ENCODE measurements at places on chromosomes 6 and 20.

- no peak for DNase-seq
These were observed 45.7 kb downstream of the TMEM200A start for GRCh38 chr6:130411481-130411880.

- no peak for DNase-seq
These were observed 933 bp upstream of the ADGRB3 start for GRCh38 chr6:68633972-68634725.

- no peak for DNase-seq
These were observed 5.4 kb upstream of the VSX1 start for GRCh38 chr20:25087186-25087929.

DNA sequence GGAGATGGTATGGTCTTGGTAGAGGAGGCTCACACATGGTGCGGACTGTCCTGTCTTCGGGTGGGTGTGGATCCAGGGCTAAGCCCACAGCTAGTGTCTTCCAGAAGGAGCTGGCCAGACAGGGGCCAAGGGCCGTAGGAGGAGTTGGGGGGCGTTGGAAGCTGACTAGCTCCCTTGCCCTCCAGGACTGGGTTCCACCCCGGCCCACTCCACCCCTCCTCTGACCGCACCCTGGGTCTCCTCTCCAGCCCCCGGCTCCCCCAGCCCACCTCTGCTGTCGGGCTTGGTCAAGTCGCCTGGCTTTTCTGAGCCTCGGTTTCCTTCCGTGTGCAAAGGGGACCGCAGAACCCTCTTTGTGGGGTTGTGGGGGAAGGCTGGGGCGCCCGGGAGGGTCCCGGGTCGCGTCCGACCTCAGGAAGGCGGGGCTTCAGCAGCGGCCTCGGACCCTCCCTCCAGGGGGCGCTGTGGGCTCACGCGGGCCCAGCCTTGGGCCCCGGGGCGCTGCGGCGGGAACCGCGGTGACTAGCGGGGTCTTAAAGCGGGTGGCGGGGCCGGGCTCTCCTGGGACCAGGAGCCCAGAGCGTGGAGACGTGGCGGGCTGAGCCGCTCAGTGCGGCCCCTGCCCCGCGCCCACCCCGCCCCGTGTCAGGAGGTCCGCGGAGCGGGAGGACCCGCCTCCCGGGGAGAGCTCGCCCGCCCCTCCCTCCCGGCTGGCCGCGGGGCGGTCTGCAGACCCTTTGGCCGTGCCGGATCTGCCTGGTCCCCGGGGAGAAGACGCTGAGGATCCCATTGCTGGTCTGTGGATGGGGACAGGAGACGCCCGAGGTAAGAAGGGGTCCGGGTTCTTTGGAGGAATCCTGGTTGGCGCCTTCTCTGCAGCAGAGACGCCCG, 5.4 kb downstream of the NPBWR2 start:
- no peak for DNase-seq

GRCh38 chr6:423055-423798, 31.7 kb downstream of the IRF4 start:
- no peak for DNase-seq

DNA sequence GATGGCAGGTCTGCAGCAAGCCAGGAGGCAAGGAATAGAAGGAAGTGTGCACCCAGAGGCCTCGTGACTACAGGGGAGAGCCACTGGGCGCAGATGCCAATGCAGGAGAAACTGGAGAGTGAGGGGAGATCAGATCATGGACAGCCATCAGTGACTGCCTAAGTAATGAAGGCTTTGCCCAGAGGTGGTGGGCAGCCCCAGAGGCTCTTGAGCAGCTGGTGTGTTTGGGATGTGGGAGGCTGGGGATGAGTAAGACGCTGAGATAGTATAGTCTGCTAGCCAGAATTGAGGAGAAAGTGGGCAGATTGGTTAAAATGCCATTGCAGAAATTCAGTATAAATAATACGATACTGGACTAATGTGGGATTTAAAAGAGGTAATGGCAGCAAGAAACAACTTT, 111.9 kb downstream of the MAP3K4 start:
- no peak for DNase-seq

DNA sequence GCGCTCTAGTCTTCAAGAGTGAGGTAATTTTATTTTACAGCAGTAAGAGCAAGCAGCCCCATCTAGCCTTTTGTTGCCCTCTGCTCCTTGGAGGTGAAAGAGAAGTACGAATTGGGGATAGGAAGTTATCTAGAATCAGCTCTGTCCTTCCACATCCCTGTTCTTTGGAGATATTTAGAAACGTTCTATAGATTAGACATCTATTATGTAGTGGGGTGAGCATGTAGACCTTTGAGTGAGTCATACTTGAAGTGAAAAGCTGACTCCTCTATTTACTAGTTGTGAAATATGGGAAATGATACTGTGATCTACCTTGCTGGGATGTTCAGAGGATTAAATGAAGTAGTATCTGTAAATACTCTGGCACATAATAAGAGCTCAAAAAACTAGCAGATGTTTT, 36.0 kb upstream of the SLC35D3 start:
- DNase-seq = no peak

- no peak for DNase-seq
These were observed 339.0 kb upstream of the ADGRB3 start for GRCh38 chr6:68296126-68296525.

DNA sequence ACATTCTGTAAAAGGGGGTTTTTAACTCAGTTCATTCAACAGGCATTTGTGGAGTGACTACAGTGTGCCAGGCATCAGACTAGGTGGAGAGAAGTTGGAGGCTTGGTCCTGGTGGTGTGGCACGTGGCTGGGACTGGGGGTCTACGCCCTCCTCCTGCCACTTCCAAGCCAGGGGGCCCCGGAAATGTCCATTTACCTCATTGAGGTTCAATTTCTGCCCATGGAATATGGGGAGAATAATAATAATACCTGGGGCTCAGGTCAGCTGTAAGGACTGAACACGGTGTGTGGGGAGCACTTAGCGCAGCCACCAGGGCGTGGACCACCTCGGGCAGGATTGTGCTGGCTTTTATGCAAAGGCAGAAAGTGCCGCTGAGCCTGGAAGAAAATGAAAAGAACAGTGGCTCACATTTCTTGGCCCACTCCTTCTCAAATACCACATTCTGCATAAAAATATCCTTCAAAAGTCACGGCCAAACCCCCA, 229.4 kb downstream of the ANKRD60 start:
- no peak for DNase-seq

- no peak for DNase-seq
These were observed 118.4 kb upstream of the LAMP5 start for GRCh38 chr20:9395971-9396370.

- DNase-seq = no peak
These were observed 76.5 kb downstream of the ADTRP start for GRCh38 chr6:11702089-11702488.

DNA sequence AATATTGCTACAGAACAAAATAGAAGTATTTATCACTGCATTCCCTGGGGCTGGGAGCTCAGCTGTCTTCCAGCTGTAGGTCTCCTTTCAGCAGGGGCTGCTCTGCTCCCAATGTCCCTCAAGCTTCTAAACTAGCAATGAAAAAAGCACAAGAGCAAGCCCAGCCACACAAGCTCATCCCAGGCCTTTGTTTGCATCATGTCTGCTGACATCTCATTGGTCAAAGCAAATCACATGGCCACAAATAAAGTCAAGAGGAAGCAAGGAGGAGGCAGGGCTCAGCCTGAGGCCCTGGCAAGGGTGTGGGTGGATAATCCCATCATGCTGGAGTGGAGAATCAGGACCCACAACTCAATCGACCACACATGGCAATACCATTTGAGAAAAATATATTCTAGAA, 2.2 kb upstream of the BFSP1 start:
- peak; percentile 46 for DNase-seq

GRCh38 chr20:19354950-19355349, 142.5 kb downstream of the SLC24A3 start:
- DNase-seq = no peak

- DNase-seq = no peak
These were observed 175.8 kb upstream of the SALL4 start for GRCh38 chr20:51978070-51978501.

DNA sequence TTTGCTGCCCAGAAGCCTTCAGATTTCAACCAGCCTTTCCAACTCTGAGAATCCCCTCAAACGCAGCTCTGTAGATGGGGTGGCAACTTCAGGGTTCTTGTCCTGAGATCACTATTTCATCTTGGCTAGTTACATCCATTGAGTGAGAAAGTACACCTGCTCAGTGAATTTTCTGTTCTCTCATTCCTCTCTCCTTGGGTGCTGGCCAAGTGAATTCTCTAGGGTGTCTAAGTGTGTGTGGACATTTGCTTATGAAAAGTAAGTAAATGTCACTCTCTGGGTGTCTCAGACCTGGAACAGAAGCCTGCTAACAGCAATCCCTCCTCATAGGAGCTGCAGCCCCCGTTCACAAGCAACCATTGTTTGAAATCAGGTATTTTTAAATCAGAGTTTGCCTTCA, 3.8 kb downstream of the RIN2 start:
- DNase-seq = no peak

DNA sequence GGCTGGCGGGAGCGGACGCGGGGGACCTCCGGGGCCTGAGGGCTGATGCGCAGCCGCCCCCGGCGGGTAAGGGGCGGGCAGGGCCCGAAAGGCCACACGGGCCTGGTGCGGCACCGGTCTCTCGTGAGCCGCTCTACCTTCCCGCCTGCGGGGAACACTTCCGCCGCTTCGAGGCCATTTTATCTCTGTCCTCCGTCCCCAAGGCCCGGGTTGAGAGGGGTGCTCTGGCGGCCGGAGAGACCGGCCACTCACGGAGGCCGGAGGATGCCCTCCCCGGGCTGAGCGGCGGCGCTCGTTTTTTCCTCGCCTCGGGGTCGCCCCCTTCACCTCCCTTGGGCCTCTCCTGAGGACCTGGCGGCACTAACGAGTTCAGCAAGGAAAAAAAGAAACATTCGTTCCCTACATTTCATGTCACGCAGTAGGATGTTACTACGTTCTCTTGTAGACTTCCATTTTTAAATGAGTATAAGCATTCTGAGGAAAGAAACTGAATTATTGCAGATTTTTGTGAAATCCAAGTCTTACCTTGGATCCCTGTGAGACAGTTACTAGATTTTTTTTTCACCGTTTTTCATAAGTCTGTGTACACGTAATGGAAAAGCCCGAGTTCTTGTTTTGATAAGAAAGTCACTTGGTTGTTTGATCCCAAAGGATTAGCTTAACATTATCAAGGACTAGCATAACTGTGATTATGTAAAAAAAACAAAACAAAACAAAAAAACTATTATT, 575 bp downstream of the WTAP start:
- no peak for DNase-seq

- DNase-seq = no peak
These were observed 25.7 kb downstream of the FKBP5 start for GRCh38 chr6:35662999-35663398.

GRCh38 chr20:48690888-48691287, 136.9 kb downstream of the PREX1 start:
- DNase-seq = peak; percentile 81

- DNase-seq = no peak
These were observed 213.3 kb upstream of the SSTR4 start for GRCh38 chr20:22821796-22822195.

DNA sequence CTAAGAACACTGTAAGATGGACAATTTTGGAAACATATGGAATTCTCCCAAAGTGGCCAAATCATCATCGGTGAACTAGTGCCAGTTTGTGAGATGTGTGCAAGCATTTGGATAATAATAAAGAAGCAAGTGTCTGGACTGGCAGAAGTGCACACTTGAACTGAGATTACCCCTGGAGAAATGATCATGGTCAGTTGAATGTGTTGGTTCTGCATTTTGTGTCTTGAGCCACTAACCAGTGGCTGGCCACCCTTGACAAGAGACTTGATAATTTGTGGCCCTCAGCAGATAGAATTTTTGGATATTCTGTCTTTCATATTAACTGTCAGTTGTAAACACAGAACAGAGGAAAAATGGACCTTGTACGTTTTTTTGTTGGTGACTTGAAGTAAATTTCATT, 37.4 kb downstream of the CITED2 start:
- DNase-seq = no peak

- DNase-seq = no peak
These were observed 9.2 kb downstream of the DTNBP1 start for GRCh38 chr6:15653581-15653980.

DNA sequence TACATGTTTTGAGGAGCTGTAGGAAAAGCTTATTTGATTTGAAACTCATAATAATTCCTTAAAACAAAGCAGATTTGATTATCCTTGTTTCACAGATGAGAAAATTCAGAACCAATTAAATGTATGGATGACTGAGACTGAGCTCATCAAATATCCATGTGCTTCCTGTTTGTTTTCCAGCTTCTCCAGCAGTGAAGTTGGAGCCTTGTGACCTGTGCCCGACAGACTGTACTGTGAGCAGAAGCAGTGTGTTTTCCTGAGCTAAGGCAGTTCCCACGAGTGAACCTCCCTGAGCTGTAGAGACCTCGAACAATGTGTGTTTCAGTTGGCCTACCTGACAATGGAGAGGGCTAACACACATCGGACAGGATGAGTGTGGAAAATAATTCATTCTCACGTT, 599.5 kb upstream of the NRSN1 start:
- DNase-seq = no peak

- no peak for DNase-seq
These were observed 504.4 kb downstream of the BCKDHB start for GRCh38 chr6:80610846-80611245.

DNA sequence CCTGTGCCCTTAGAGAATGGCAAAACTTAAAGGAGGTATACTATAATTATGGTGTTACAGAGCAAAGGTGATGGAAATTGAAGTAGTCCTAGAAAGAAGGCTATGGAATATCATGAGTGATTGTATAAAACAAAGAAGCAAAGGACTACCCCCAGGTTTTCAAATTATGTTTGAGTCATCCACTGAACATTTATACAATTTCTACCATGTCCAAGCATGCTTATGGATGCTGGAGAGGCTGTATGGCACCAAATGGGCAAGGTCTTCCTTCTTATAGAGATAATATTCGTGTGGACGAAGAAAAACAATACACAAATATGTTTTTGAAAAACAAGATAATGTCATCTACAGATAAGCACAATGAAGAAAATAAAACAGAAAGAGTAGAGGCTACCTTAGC, 177.5 kb downstream of the KHDC1L start:
- no peak for DNase-seq

DNA sequence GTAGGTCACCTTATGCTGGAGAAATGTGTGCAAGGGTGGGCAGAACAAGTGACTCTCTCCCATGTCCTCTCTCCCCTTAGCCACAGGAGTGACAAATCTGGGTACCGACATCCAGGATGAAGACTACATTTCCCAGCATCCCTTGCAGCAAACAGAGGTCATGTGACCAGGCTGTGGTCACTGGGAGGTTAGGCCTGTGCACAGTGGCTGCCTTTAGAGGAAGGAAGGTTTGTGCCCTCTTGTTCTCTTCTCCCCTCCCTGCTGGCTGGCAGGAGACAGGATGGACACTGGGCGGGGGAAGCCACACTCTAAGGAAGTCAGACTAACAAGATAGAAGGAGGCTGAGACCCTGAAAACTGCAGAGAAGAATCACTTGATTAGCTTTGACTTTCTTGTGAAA, 360.2 kb downstream of the PREX1 start:
- peak; percentile 22 for DNase-seq

GRCh38 chr6:141598487-141598886, 534.2 kb upstream of the GJE1 start:
- DNase-seq = no peak

- no peak for DNase-seq
These were observed 20.8 kb downstream of the RALGAPA2 start for GRCh38 chr20:20691477-20692235.

All from colonic mucosa (tissue), 4 donors.